A172 (cell line): ENCODE measurements at places on chromosomes 3 and 15. TPM values are rescaled to one million over a fixed set of nuclear protein-coding genes. Genes with fewer than 3 reads are reported as not detected.

GRCh38 chr3:67415511-67415910 is 238.9 kb downstream of the SUCLG2 start:
- no peak for DNase-seq

GRCh38 chr15:24786347-24786746 is 110.8 kb downstream of the NPAP1 start:
- no peak for DNase-seq

- DNase-seq = no peak
These were observed at the start of gene PDZRN3 for GRCh38 chr3:73624821-73625665. Gene PDZRN3 (minus strand): TSS chr3:73624941.

Gene C3orf49
- total RNA-seq = not detected in 2 replicates

Gene SLC12A1
- total RNA-seq = not detected in 2 replicates

DNA sequence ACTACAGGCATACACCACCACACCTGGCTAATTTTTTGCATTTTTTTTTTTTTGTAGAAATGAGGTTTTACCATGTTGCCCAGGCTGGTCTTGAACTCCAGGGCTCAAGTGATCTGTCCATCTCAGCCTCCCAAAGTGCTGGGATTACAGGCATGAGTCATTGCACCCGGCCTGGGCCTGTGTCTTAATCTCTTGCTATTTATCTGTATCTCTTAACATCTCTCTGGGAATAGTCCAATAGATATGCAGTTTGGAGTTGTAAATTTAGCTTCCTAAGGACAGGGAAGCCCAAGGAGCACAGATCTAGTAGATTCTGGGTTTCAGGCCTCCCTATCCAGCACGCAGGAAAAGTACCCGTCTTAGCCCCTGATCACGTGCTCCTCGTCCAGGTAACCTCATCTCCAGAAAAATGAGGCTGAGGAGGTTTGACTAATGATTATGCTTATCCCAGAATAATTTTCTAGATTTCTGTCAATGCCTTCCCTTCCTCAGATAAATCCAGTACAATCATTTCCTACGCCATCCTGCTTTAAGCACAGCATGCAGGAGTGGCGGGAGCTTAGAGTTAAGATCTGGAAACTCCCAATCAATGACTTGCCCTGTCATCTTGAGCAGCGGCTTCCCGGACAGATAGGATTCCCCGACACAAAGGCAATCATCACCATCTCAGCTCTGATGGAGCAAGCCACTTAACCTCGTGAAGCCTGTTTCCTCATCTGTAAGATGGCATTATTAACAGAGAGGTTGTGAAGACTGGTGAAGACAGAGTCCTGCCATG is 12.3 kb upstream of the CTDSPL start:
- no peak for DNase-seq

Gene CCDC54
- not detected in 2 replicates for total RNA-seq

GRCh38 chr3:72690629-72691028 is 157.6 kb downstream of the SHQ1 start:
- DNase-seq = no peak

GRCh38 chr3:104102386-104102785 is 1264.3 kb upstream of the ALCAM start:
- peak; percentile 64 for DNase-seq

DNA sequence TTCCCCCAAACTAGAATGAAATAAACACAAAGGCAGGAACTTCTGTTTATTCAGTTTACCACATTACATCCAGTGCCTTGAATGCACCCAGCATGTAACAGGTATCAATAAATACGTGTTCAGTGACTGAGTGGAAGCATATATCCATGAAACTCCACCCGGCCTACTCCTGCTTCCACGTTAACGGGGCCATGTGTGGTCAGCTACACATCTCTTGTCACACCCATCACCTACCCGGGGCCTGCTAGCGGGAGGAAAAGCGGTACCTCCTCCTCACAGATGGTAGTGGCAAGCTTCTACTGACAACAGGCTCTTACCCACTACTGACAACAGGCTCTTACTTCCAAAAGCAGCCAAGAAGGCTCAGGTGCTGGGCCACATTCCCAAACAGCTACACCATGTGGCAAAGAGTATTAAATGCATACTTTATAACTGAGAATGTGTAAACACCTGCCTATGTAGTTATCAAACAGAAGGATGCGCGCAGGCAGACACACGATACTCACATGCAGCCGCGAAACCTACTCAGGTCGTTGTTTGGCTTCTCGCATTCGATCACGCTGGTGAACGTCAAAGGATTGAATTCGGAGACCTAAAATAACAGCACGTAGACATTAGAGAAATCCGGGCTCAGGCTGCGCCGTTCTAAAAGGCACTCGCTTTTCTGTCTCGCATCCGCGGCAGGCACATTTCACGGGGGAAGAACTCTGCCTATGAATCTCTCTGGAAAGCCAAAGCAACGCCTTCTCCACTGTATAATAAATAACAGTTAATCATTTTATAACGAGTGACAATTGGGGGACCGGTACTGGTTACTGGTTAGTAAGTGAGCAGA is 127.4 kb downstream of the ATP10A start:
- no peak for DNase-seq

DNA sequence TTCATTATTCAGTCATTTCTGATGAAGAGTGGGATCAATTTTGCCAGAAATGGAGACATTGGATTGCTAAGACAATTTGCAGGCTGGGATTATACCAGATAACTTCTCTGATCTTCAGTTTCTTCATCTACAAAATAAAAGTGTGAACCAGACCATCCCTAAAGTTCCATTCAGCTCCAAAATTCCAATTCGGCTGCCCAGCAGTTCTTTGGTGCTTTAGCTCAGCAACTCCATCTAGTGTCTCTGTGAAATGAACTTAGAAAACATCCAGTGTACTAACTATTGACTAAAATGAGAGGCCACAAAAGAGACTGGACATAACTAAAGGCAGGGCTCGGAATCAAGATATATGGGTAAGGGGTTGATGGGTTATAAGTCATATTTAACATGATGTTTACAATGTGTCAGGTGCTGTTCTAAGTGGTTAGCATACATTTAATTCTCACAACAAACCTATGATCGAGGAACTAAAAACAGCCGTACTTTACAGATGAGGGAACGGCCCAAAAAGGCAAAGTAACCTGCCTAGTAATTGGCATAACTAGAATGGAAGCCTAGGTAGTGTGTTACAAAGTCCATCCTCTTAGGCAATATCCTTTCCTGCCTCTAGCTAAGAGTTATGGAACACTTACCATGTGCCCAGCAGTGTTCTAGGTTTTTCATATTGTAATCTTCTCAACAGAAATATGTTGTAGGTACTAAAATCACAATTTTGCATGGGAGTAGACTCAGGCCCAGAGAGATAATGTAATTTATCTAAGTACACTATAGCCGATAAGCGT is 17.0 kb downstream of the THAP10 start:
- DNase-seq = no peak

Gene CFAP100
- not detected in 2 replicates for total RNA-seq

Gene KLHL6
- not detected in 2 replicates for total RNA-seq

DNA sequence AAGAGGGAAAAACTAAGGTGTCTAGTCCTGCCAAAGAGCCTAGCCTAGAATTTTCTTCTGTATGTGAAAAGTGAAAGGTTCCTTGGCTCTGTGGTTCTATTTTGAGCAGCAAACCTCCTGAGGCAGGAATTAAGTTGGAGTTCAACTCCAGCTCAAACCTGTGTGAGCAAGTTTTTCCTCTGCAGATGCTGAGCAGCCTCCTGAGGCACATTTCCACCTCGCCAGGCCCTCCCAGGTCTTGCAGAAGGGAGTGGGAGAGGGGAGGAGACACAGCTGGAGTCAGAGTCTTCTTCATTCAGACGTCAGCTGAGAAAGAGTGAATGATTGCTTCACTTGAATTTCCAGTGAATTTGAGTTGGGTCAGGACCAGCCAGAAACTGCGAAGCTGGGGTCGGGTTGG is 69.5 kb upstream of the ETV5 start:
- DNase-seq = no peak

Gene GOLGA6L9
- 1.6 and 2.1 TPM in 2 replicates for total RNA-seq

DNA sequence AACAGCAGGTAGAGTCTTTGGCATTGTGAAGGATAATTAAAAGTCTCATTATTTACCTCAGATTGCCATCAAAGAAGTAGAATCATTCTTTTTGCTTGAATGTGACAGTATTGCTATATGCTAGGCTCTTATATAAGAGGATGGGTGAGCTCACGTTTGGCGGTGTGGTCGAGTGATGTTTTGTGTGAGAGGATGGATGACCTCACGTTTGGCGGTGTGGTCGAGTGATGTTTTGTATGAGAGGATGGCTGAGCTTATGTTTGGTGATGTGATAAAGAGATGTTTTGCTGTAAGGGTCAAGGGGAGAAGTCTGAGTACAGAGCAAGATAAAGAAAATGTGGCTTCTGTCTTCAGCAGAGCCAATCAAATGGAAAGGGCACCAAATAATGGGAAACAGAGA is 299.6 kb upstream of the NR2E3 start:
- no peak for DNase-seq

DNA sequence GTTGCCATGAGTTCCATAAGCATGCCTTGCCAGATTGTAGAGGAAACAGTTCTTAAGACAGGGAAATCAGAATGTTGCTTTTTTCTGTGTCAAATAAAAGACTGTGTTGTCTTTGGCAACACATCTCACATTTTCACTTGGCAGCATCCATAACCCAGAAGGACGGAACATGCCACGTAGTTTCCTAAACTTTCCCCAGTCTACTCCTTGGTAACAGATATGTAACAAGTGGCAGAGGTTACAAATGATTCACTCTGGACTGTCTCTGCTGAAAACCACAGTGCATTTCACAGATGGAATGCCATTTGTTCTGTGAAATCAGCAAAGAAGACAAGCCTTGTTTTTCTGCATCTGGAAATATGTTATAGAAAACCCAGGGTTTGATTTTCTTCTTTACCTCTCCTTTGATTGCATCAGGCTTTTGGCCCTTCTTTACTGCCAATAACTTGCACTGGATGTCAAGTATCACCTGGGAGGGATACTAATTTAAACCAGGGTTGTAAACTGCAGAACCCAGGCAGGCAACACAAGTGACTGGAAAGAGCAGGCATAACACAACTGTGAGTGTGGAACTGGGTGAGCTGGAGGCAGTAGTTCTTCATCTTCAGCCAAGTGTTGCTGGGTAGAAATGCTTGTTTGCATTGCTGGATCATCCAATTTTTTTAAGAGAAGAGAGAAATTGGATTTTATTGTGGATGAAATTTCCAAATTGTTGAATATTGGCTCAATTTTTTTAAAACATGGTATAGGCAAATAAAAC is 124.4 kb upstream of the FOXB1 start:
- DNase-seq = peak; percentile 24

- no peak for DNase-seq
These were observed 97.8 kb downstream of the AQP9 start for GRCh38 chr15:58235961-58236360.

GRCh38 chr3:56309465-56309864 is 158.8 kb downstream of the ERC2 start:
- no peak for DNase-seq

- no peak for DNase-seq
These were observed 84.4 kb downstream of the DNAJB8 start for GRCh38 chr3:128382221-128382807.
